ENCODE measurements at places on chromosomes 1 and 21.

DNA sequence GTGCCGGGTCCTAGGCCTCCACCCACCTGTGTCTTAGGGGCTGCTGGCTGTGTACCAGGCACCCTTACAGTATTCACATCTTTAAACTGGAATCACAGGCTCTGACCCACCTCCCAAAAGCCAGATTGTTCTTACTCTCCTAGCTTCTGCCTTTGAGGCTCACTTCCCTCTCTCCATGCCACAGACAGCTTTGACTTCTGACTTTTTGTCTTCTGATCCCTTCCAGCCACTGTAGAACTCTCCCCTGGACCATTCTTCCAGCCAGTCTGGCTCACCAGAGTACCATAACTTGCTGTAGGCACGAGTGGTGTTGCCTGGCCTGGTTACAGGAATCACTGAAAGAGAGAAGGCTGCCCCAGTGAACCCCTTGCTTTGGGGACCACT lies 58.1 kb upstream of the STUM start:
- DNase-seq, result no peak

DNA sequence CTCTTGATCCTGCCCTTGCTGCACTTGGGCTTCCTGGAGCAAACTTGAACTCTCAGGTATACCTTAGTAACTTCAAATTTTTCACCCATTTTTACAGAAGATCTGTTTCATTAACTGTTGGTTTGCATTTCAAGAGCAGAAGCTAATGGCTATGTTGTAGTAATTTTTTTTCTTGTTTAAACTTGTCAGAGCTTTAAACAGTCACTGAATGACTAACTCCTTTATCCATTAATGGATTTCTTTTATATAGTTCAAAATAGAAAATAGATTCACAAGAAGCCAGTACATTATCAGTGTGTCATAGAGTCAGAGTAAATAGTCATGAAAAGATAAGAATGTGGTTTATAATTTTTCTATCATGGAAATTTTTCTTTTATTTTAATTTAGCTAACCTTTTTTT lies 13.6 kb downstream of the SRSF11 start:
- DNase-seq, result no peak

- no peak for DNase-seq
Measured at GRCh38 chr1:174197547-174197946, 38.2 kb downstream of the RABGAP1L start.

- DNase-seq, result peak; percentile 18
Measured at GRCh38 chr1:202648605-202649226, 61.5 kb downstream of the SYT2 start.

DNA sequence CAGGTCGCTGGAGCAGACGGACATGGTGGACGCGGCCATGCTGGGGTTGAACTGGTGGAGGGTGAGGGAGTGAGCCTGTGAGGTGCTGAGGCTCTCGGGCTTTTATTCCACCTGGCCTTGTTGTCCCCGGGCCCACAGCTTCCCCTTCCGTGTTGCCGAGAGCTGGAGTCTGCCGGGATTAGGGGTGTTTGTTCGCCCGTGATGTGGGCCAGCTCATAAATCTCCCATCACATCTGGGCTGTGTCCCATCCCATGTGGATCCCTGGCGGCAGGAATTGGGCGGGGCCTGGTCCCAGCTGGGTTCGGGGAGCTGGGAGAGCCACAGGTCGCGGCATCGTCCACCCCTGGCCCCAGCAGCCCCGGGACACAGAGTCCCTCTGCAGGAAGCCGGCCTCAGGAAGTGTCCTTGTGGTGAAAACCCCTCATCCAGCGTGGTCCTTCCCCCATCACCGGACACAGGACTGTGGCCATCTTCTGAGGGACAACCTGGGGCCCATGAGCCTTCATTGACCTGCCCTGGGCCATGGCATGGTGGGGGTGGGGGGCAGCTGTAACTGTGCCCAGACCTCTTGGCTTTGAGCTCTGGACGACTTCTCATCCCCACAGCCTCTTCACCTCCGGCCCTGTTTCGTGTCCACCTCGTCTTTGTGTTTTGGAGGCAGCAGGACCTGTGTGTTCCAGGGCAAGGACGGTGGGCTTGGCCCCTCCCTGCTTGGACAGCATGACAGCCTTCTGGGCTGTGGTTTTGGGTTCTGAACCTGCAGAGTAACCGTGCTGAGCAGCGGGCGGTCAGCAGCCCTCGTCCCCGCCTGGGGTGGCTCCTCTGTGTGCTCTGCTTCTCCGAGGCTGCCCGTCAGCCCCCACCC lies at the start of gene KRTAP10-6:
Gene KRTAP10-6 (minus strand): TSS at position 60 of the 866 bp plus-strand sequence. CDS start 21 bp downstream, at position 39.
- no peak for DNase-seq

DNA sequence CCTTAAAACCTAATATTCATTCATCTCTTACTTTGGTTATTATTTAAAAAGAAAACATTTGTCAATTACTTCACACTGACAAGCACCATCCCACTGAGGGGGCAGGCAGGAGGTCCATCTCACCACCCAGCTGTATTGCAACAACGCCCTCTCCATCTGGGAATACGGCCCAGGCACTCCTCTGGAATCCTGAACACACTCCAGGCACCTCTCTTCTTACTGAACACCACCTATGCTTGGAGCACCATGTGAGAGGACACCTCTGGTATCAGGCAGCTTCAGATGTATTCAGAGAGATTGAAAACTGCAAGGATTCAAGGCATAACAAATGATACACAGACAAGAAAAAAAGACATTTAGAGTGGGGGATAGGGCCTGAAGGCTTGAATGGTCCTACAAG lies 147.1 kb downstream of the CACNA1E start:
- no peak for DNase-seq

GRCh38 chr1:45423906-45424678 lies 66.9 kb downstream of the TESK2 start:
- no peak for DNase-seq

DNA sequence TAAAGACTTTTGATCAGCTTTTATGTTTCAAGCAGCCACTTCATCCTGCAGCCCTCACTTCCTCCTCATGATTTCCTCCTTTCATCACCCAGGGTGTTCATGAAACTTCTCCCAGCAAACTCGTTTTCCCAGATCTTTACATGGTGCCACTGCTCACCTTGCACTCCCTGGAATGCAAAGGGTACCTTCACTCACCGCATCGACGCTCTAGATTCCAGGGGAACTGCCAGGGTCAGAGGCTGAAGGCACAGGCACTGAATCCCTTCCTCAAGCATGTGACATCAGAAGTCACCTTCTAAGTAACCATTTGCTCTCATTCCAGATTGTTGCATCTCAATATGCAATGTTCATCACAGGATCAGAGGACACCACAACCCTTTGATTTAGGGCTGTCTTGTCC lies 82.8 kb downstream of the PRKAB2 start:
- DNase-seq, result no peak

DNA sequence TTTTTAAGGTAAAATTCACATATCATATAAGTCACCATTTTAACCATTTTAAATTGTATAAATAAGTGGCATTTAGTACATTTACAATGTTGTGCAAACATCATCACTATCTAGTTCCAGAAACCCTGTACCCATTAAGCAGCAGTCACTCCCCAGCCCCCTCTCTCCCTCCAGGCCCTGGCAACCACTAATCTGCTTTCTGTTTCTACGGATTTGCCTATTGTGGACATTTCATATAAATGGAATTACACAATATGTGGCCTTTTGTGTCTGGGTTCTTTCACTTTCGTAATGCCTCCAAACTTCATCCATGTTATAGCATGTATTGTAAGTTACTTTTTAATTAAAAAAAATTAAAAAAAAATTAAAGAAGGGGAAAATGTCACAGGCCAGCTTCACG lies 58.0 kb upstream of the RAB3GAP2 start:
- no peak for DNase-seq

DNA sequence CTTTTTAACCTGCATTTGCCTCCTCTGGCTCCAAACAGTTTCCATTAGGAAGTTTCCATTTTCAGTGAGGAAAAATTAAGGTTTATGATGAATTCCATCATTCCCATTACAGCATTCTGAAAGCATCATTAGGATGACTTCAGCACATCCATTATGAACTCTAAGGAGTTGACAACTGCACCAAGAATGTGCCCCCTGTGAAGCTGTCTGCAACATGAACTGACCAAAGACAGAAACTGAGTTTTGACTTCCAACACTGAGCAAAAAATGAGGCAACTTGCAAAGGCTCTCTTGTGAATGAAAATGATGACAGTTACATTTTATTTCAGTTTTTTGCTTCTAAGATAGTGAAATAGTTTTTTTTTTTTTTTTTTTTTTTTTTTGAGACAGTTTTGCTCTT lies 18.3 kb upstream of the KCNE1 start:
- no peak for DNase-seq

GRCh38 chr21:46046471-46046870 lies 51.4 kb upstream of the COL6A2 start:
- no peak for DNase-seq

GRCh38 chr21:31409831-31410487 lies 65.9 kb upstream of the TIAM1 start:
- peak; percentile 58 for DNase-seq

DNA sequence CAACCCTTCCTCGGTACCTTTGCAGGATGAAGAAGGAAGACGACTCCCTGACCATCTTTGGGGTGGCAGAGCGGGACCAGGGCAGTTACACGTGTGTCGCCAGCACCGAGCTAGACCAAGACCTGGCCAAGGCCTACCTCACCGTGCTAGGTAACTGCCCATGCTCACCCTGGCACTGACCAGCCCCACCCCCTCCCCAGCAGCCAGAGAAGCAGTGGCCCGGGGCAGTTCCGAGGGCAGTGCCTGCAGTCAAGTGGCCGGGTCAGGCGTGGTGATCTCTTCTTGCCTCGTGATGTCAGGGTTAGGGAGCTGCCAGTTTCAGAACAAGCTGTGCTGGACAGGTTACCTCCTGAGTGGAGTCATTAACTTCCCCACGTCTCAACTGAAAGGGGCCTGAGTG lies 66.4 kb upstream of the CNTN2 start:
- DNase-seq, result no peak

DNA sequence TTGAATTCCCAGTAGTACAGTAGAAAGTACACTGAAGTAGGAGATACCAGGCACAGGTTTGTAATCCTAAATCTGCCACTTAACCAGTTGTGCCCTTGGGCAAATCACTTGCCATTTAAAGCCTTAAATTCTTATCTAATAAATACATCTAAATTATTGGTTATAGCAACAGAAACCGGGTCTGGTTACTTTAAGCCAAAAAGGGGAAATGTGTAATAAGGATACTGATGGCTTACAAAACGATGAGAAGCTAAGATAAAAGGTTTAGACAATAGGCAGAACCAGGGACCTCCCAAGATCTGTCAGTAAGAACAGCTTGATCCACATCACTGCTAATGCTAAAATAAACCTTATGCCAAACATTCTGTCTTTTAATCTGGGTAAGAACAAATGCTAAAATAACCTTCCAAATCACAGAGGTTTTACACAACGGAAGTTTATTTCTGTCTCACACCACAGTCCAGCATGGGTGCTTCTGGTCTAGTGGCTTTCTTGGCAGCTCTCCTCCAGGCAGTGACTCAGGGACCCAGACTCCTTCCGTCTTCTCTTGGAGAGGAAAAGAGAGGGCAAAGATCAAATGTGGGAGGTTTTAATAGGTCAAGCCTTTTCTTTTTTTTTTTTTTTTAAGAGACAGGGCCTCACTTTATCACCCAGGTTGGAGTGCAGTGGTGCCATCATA lies 16.5 kb upstream of the ZMYM1 start:
- no peak for DNase-seq

DNA sequence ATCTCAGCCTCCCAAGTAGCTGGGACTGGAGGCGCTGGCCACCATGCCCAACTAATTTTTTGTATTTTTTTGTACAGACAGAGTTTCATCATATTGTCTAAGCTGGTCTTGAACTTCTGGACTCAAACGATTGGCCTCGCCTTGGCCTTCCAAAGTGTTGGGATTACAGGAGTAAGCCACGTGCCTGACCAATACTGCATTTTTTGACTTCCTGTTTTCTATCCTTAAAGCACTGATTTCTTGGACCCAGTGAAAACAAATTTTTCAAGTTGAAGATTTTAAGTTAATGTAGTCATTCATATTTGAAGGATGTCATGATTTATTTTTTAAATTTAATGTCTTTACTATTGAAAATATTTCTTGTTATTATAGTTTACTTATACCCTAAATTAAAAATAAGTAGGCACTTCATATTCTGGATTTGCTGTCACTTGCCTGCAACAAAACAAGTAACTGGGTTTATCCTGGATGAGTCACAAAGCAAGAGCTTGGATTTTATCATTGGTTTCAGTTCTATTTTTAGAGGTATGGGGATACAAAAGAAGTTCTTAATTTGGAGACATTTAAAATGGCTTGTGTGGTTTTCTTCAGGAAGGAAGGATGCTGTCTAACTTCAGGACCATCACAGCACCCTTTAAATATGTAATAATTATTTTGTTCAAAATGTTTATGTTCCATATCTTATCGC lies 2.2 kb upstream of the VPS45 start:
- no peak for DNase-seq

DNA sequence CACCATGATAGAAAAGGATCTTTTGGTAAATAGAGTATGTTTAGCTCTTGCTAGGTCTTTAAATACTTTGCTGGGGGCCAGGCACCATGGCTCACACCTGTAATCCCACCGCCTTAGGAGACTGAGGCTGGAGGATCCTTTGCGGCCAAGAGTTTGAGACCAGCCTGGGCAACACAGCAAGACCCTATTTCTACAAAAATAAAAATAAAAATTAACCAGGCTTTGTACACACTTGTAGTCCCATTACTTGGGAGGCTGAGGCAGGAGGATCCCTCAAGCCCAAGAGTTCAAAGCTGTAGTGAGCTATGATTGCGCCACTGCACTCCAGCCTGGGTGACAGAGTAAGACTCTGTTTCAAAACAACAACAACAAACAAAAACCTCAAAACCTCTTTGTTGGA lies 1.1 kb upstream of the KCNE2 start:
- DNase-seq, result no peak

GRCh38 chr1:5727871-5728643 lies 264.2 kb downstream of the NPHP4 start:
- DNase-seq, result peak; percentile 3

DNA sequence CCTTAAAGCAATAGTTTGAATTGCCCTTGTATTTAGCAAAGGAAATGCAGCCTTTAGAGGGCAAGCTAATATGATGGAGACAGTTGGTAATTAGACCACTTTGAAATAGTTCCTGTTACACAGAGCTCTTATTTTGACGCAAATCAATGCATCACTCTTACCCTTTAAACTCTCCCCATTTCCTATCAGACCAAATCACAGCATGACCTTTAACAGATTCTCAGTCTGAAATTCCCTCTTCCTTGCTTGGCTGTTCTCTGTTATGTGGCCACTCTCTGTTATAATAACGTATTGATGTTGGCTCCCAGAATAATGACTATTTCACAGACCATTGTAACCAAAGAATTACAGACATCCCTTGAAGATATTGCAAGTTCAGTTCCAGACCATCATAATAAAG lies 66.9 kb upstream of the NGF start:
- no peak for DNase-seq

All from left hindlimb (tissue), 1 donor.